Activated CD4-positive, alpha-beta T cell treated with anti-CD3 and anti-CD28 coated beads for 4 hours (primary cell): ENCODE measurements at places on chromosomes 3 and 15.
A peak's percentile ranks its signal among the peaks of the same experiment; 100 is the strongest.

DNA sequence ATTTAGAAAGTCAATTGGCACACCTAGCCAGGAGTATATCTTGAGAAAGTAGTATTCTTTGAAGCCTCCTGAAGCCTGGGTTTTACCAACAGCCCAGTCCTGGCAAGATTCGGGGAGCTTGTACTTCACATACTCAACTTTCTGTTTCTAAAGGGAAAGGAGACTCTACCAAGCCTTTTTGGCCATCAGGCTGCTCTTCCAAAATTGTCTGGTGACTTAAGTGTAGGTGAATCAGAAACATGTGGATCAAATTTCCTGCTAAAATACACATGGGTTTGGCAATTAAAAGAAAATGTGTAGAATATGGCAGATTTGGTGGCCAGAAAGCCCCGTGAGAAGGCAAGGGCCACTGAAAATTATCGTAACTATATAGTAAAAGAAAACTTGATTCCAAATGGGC lies 15.9 kb upstream of the GREM1 start:
- DNase-seq = no peak

GRCh38 chr15:58805095-58805494 lies 34.0 kb downstream of the MINDY2 start:
- DNase-seq = no peak

- no peak for DNase-seq
Measured at GRCh38 chr15:95603802-95604201, 726.7 kb upstream of the NR2F2 start.

DNA sequence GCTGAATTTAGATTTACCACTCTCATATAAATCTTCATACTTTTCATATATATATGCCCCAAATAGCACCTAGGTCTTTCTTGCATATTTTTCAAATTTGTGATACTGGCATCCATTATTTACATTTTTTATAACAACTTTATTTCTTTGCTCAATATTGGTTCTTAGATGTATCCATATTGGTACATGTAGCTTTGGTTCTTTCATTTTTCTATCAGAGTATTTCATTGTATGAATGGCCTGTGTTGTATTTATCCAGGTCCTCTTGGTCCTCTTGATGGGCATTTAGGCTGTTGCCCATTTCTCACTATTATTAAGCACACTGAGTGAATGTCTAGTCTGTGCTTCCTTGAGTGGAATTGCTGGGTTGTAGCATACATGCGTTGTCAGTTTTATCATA lies 8.4 kb downstream of the SLC6A11 start:
- DNase-seq = no peak

- peak; percentile 84 for DNase-seq
Measured at GRCh38 chr15:69758810-69759790, 306.5 kb downstream of the RPLP1 start.

DNA sequence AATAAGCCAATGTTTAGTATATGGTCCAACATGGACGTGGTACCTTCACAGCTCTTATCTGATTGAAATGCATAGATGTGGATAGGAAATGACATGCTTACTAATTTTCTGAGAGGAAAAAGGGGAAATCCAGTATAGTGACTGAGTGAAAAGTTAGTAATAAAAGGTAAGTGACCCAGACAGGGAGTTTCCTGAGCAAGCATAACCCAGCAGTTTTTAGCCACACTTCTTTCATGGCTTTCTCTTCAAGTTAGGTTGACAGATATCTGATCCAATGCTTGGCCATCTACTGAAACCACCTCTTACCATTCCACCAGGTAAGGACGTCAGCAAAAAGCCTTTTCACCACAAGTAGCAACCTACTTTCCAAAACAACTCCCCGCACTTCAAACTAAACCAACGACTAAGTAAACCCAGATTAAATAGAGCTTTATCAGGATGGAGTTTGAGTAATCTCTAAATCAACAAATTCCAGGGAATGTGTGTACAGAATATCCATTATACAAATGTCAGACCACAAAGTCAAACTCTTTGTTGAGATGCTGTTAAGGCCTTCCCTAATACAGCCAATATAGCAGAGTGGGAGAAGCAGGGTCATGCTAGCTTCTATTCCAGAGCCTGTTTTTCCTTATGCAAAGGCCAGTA lies 329.7 kb downstream of the RORA start:
- peak; percentile 17 for DNase-seq

DNA sequence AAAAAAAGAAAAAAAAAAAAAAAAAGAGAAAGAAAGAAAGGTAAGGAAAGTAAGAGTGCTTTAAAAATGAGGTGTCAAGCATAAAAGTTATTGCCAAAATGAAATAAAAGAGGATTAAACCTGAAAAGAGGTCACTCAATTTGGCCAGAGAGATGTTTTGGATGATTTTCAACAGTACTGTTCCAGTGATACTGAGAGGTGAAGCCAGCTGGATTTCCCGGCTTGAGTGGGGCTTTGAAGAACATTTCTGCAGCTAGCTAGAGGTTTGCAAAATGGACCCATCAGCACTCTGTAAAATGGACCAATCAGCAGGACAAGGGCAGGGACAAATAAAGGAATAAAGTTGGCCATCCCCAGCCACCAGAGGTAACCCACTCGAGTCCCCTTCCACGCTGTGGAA lies 128.5 kb downstream of the LSAMP start:
- no peak for DNase-seq

DNA sequence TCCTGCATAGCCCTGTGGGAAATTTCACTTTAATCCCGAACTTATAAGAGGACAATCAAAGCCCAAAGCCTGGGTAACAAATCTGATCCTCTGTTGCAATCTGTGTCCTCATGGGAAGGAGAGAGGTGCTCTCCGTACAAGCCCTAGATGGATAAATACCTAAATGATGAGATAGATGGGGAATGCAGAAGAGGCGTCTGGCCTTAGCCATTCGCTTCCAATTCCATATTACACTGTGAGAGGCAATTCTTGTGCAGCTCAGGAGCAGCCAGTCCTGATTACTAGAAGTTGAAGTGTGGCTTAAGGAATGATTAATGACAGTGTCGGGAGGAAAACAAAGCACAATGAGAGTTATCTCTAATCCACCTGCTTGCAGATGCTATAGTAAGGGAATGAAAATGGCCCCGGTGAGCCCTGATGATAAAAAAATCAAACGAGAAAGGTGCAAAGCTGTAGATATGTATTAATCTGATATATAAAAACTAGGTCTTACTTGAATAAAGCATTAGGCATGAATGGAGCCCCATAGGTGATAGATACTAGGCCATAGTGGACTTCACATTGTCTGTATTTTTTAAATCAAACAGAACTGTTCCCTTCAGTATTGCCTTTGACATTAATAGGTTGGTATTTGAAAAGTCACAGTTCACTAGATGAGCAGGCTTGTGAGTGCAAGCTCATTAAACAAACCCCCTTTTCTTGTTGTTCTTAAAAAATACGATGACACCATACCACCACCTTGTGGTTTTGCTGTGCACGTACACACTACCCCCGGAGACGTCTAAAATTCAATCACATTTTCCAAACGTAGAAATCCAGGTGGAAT lies 54.2 kb upstream of the TMCO5A start:
- no peak for DNase-seq
